ENCODE measurements at places on chromosomes 3 and 15.

- no peak for DNase-seq
These were observed at the start of gene NDN for GRCh38 chr15:23687143-23687470. Gene NDN (minus strand): TSS chr15:23687305. CDS start chr15:23687217, 88 bp downstream.

GRCh38 chr15:71010997-71011396 is 104.3 kb upstream of the THSD4 start:
- DNase-seq: no peak

GRCh38 chr15:70132139-70132538 is 34.4 kb upstream of the TLE3 start:
- no peak for DNase-seq

- no peak for DNase-seq
These were observed 41.3 kb downstream of the MEIS2 start for GRCh38 chr15:37059086-37059485.

Data from stimulated activated CD8-positive, alpha-beta memory T cell treated with anti-CD3 and anti-CD28 coated beads, Interleukin-2, amount 100 ng/mL, for 1 hour (primary cell).